NCI-H510A (cell line): ENCODE measurements at places on chromosomes 6 and 20.
A peak's percentile ranks its signal among the peaks of the same experiment; 100 is the strongest.

GRCh38 chr6:33981861-33982260 lies 164.0 kb downstream of the GRM4 start:
- DNase-seq = no peak

DNA sequence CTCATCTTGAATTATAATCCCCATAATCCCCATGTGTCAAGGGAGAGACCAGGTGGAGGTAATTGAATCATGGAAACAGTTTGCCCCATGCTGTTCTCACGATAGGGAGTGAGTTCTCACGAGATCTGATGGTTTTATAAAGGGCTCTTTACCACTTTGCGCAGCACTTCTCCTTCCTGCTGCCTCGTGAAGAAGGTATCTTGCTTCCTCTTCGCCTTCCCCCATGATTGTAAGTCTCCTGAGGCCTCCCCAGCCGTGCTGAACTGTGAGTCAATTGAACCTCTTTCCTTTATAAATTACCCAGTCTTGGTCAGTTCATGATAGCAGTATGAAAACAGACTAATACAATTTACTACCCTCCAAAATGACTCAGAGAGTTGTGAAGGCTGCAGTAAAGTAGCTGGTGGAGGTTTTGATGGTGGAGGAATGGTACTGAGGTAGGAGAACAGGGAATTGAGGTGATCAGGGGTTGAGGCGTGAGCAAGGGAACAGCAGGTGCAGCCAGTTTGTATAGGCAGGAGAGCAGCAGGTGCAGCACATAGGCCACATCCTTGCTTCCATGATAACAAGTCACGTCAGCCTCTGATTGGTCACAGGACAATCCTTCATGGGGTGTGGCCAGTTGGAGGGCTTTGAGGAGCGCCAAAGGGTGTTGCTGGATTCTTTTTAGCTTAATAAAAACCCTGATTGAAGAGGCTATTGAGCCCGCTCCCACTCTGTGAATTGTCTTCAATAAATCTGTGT lies 150.0 kb downstream of the CDC5L start:
- DNase-seq = peak; percentile 68

GRCh38 chr20:38674765-38675133 lies 49.5 kb upstream of the SLC32A1 start:
- DNase-seq = no peak

- DNase-seq = no peak
Observed at GRCh38 chr6:100472674-100473073, 8.0 kb upstream of the SIM1 start.

DNA sequence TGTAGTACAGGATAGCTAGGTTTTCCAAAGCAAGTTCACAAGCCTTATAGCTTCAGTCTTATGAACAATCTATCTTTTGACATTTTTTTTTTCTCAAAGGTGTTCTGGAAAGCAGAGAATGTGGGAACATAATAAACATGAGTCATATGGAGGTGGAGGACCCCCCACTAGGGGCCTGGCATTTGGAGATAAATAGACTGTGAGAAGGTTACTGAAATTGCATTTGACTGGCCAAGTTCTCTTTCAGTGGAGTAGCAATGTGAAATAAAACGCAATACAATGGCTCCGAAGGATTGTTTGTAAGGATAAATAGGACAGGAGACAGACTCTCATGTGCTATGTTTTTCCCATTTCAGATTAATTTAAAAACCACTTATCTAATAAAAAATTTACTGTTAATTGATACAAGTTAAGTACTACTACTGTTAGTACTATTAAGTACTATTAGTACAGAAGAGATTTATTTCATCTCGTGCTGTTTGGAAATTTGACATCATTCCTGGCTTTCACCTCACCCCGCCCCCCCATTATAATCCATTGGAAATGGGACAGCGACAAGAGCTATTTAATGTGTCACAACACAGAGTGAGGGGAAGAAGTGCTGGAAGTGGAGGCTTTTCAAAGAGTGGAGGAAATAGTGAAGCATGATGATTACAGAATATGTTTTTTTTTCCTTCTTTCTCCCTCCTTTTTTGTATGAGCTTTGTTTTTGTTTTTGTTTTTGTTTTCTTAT lies 122.6 kb upstream of the ID4 start:
- no peak for DNase-seq

DNA sequence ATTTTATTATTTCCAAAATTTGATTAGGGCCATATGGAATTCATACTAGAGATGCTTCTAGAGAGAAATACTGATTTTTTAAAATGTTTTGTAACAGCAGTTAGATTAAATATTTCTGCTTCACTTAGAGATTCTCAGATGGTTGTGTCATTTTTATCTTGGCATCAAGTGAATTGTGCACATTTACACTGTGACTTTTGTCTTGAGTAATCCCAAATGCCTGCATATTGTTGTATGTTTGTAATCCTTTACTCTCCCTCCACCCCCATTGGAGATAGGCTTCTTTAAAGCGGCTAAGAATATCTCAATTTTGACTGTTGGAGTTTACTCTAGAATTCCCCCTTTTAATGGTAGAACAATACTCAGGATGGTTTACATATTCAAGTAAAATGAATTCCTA lies 19.0 kb downstream of the STX16 start:
- no peak for DNase-seq

GRCh38 chr6:121076119-121076518 lies 258.2 kb downstream of the TBC1D32 start:
- DNase-seq = no peak

DNA sequence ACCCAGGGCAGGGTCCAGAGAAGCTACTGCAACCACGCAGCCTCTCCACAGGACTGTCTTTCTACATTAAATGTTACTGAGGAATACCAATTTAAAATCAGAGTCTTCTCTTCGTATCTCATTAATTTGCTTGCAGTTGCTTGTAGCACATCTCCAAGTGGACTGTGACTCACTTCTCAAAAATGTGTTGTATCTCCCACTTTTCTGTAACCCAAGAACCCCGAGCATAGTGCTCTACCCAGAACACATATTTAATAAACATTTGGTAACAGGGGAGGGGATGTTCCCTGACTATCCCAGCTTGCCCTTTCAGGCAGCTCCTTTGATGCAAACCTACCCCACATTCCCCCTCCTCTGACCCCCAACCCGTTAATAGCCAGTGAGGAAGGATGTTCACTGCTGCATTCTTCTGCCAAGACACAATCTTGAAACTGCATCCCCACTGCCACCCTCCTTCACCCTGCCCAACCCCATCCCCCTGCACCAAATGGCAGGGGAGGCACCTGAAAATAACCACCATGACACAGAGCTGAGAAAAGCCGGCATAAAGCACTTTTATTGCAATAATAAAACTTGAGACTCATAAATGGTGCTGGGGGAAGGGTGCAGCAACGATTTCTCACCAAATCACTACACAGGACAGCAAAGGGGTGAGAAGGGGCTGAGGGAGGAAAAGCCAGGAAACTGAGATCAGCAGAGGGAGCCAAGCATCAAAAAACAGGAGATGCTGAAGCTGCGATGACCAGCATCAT lies 24.2 kb downstream of the FKBP1A start:
- no peak for DNase-seq

DNA sequence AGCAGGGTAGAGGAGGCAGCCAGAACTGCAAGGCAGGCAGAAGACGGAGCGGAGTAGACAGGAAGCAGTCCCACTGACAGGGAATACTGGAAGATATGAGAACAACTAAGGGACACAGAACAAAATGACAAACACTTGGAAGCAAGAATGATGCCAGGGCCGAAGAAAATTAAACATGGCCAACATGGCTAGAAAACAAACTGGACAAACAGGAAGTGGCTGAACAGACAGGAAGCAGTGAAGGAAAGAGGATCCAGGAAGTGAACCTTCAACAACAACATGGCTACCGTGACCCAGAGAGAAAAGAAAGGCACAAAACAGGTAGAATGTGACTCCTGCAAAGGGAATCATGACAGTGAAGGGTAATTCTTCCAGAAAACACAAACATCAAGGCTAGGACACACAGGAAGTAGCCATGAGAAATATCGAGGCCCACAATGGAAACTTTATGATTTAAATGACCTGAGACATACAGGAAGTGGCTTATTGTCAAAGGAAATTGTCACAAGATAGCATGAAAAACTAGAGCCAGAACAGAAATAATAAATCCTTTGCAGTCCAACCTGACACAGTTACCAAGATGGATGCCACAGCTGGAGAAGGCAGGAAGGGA lies 9.1 kb downstream of the COL11A2 start:
- no peak for DNase-seq
